ENCODE measurements at places on chromosomes 1 and 21. TPM values are rescaled to one million over a fixed set of nuclear protein-coding genes. Genes with fewer than 3 reads are reported as not detected.

The B3GALNT2 gene
- 62.6 TPM for total RNA-seq

The SLC27A3 gene
- total RNA-seq, result 14.3 TPM

The FCRL1 gene
- total RNA-seq, result not detected

The NOS1AP gene
- total RNA-seq, result 0.32 TPM

The PKLR gene
- under 0.01 TPM for total RNA-seq

The HSPB7 gene
- 22.2 TPM for total RNA-seq

The RIPK4 gene
- total RNA-seq, result 0.49 TPM

The MEGF6 gene
- 16.6 TPM for total RNA-seq

The AIRE gene
- not detected for total RNA-seq

The ADCY10 gene
- not detected for total RNA-seq

The S100A5 gene
- total RNA-seq, result not detected

The XKR8 gene
- total RNA-seq, result 7.0 TPM

The POU2F1 gene
- 7.3 TPM for total RNA-seq

The MAB21L3 gene
- 0.32 TPM for total RNA-seq

The FLG2 gene
- not detected for total RNA-seq

The F3 gene
- 40.7 TPM for total RNA-seq

The NES gene
- total RNA-seq, result 28.2 TPM

The ROR1 gene
- 10.5 TPM for total RNA-seq

The DEGS1 gene
- 112 TPM for total RNA-seq

The COL6A2 gene
- total RNA-seq, result 4,806 TPM

The THEM5 gene
- not detected for total RNA-seq

The PDC gene
- not detected for total RNA-seq

The TMEM54 gene
- 13.6 TPM for total RNA-seq

The CCDC27 gene
- not detected for total RNA-seq

The POGK gene
- total RNA-seq, result 33.9 TPM

The XPR1 gene
- 17.7 TPM for total RNA-seq

The TMEM240 gene
- 4.7 TPM for total RNA-seq

The AKT3 gene
- 36.2 TPM for total RNA-seq

The NPR1 gene
- total RNA-seq, result under 0.01 TPM

The SPRR1B gene
- not detected for total RNA-seq

The ANGPTL1 gene
- total RNA-seq, result 1.1 TPM

The WNT2B gene
- total RNA-seq, result 9.5 TPM

The TNFRSF18 gene
- not detected for total RNA-seq

The FCGR3B gene
- not detected for total RNA-seq

The PLPPR4 gene
- 8.8 TPM for total RNA-seq

The BSND gene
- not detected for total RNA-seq

The TCHHL1 gene
- total RNA-seq, result not detected

The MCOLN2 gene
- not detected for total RNA-seq

The STUM gene
- 4.6 TPM for total RNA-seq

All from hair follicle dermal papilla cell (primary cell).